Suppressor macrophage (primary cell): ENCODE measurements at places on chromosomes 7 and 10.
A peak's percentile ranks its signal among the peaks of the same experiment; 100 is the strongest.

DNA sequence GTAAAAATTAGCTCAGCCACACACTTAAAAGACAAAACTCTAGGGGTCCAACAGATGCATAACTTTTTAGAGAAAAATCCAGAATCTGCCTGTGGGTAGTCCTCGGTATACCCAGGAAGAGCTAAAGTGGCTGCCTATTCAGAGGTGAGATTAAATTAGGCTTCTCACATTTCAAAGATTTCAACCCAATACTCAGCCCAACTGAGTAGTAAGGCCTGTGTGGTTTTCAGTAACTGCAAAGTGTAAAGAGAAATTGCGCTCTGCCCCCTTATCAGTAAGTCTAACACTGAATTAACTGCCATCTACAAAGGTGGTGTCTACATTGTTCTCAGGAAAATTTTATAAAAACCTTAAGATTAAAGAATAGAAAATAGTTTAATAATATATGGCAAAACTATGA is 88.2 kb downstream of the ELMO1 start:
- DNase-seq: no peak

DNA sequence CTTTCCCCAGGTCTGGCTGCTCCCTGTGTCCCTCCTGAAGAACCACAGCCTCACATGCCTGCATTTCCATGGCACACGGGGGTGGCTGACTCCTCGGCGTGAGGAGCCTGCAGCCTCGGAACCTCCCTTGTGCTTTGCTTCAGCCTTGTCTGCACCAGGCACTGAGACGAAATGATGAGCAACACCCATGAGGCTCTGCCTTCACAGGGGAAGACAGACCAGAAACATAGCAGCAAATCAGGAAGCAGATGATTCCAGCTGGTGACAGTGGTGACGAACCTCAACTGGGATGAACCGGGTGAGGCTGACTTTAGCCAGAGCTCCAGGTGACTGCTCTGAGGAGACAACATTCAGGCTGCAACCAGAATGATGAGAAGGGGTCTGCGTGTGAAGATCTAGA is 84.5 kb upstream of the SMNDC1 start:
- DNase-seq: peak; percentile 84

DNA sequence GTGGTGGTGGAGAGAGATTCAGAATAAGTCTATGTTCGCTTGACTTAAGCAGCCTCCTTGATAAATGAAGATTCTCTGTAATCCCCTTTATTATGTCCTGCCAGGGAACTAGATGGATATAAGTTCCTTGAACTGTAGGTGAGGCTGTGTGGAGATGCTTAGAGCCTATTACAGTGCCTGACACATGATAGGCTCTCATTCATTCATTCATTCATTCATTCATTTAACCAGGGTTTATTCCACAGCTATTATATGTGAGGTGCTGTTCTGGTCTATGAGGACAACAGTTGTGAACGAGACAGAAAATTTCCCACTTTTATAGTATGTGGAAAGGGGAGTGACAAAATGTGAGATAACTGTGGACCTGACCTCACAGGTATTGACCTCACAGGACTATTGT is 105.6 kb downstream of the ARID5B start:
- DNase-seq: no peak

- DNase-seq: no peak
These were observed 93.6 kb downstream of the ZNF277 start for GRCh38 chr7:112300072-112300471.

- DNase-seq: no peak
These were observed 66.5 kb downstream of the RAB11FIP2 start for GRCh38 chr10:117980216-117980615.

- no peak for DNase-seq
These were observed 85.5 kb upstream of the LRRN3 start for GRCh38 chr7:111005445-111005844.

- DNase-seq: no peak
These were observed 117.6 kb downstream of the TSPAN12 start for GRCh38 chr7:120740348-120740747.

GRCh38 chr7:7816084-7816483 is 97.7 kb upstream of the RPA3 start:
- peak; percentile 21 for DNase-seq

- no peak for DNase-seq
These were observed 99.1 kb downstream of the PRPF18 start for GRCh38 chr10:13685885-13686284.

DNA sequence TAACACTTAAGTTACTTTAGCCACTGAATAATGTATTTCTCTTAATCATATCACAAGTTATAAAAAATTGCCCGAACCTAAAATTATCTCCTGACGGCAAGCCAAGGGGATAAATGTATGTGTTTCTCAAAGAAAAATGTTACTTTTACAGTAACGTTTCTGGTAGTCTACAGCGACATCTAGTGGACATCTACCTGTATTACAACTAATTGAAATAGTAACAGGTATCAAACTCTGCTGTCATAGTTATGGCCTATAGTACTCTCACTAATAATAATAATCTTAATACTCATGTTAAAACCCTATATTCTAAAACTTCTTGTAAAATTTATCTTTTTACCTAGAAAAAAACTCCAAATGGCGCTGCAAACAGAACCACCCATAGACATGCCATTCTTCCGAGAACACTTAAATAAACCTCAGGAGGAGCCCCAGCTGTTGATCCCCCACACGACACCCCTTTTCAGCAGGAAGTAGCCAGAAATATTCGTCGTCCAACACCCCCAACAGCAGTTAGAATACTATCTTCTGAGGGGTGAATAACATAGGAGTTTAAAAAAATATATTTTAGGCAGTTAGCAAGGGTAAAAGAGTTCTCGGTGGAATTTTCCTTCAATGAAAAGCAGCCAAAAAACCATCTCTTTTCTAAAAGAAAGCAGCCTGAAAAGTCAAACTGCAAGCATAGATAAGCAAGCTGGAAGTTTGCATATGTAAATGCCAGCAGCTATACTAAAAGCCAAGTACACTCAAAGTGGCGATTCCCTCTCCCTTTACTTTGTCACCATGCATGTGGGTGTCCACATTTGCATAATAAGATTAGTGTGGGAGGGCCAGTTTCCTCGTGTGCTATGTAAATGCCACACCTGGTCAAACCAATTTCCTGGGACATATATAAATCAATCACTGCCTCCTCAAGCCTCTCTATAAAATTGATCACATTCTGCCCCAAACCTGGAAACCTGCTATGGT is 40.5 kb upstream of the ZNF107 start:
- peak; percentile 23 for DNase-seq

GRCh38 chr10:13684252-13684791 is 97.6 kb downstream of the PRPF18 start:
- no peak for DNase-seq
